ENCODE measurements at places on chromosomes 1 and 21.
A peak's percentile ranks its signal among the peaks of the same experiment; 100 is the strongest.

GRCh38 chr1:205774198-205775014 is 876 bp downstream of the RAB29 start:
- DNase-seq = peak; percentile 51

- DNase-seq = no peak
These were observed 27.3 kb downstream of the KRTAP10-1 start for GRCh38 chr21:44512496-44513388.

GRCh38 chr1:224383218-224383617 is 26.5 kb downstream of the CNIH4 start:
- DNase-seq = no peak

- peak; percentile 27 for DNase-seq
These were observed 149.2 kb upstream of the TMEM51 start for GRCh38 chr1:15004396-15004795.
